NCI-H2081 treated with DMSO at 0.1 percent for 48 hours (cell line): ENCODE measurements at places on chromosomes 6 and 20.

DNA sequence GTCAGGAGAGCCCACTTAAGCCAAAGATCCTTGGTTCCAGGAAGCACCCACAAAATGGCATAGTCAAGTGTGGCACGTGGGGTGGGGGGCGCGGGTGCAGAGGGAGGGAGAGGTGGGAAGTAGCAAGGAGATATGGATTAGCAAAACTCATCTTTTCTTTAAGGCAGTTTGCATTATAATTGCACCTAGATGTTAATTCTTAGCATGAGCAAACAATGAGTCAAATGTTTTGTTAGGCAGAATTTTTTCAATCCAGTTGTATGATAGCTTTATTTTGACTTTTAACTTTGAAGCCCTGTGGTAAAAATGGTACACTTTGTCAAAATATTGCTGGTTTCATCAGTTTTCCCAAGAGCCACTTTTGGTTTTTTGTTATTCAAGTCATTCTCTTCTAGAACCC lies 15.0 kb downstream of the SCAND1 start:
- DNase-seq, result no peak

DNA sequence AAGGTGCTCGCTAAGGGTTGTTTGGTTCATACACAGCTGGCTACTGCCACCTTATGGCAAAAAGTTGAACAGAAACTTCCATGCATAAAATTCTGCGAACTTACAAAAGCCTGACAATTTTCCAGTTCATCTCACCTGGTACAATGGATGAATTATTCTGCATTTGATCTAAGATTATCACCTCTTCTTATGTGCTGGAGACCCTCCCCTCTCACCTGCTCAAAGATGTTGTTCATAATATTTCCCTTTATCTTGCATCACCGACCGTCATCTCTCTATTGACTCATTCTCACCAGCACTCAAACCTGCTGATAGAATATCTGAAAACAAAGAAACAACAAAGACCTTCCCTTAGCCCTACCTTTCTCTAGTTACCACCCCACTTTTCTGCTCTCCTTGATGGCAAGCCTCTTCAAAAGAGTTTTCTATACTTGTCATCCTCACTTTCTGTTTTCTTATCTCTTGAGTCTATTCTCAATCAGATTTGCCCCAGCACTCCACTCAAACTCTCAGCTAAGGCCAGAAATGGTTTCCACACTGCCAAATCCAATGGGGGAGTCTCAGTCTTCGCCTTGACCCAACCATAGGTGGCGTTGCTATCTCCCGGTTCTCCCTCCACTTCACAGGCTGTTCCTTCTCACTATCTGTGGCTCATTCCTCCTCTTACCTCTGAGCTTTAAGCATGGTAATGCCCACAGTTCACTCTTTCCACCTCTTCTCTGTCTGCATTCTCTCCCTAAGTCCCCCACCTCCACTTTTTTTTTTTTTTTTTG lies 25.8 kb downstream of the SNRNP48 start:
- DNase-seq, result no peak

- no peak for DNase-seq
These were observed 23.0 kb downstream of the SIRPD start for GRCh38 chr20:1534526-1534925.

DNA sequence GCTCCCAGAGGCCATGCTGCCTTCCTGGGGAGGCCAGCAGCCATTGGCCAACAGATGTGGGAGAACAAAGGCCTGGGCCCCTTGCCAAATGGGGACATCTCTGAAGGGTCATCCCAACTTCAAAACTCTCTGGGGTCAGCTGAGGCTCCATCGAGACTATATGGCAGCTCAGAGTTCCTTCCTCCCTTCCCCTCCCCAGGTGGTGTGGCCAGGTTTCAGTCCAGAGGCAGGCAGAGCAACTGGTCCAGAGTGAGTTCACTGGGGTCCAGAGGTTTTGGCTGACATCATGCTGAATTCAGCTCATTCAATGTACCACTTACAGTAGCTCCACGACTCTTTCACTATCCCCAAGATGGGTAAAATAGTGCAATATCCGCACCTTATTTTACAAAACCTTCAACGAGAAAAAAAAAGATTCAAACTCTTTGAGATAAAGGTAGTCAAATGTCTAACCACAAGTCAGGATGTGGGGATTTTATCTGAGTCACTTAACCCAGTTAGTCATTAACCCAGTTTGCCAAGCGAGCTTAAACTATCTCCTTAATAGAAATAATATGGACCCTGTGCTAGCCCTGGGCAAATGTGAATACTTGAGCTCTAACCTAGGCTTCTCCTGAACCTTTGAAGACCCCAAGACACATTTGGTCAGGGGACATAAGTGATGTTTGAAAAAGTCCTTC lies 108.4 kb upstream of the PLEKHG1 start:
- DNase-seq, result no peak

DNA sequence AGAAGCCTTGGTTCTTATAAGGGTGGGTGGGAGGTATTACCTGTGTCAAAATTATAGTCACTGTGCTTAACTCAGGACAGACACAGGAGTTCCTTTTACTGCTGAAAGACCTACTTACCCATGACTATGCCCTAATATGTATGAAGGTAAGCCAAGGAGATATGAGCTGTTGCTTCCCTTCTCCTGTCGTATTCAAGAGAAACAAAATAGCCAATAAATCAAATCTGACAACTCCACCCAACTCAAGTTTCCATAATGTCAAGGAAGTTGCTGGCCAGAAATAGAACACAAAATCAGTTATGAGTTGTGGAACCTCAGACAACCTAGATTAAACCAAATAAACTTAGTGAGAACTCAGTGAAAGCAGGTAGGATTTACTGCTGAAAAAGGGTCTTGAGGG lies 25.1 kb downstream of the ZNF133 start:
- DNase-seq, result no peak

DNA sequence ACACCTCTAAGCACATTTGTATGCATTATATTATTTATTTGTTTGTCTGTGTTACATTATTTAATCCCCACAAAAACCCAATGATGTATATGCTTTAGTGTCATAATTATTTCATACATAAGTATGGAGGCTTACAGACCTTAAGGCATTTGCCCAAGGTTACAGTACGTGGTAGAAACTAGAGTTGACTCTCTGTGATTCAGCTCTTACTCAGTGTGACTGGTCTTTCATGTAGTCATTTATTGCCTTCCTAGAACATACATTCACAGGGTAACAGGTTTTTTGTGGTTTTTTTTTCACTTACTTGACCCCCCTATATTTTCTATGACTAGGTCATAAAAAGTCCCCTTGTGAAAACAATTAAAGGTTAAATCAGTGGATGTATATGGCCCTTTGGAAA lies 566.8 kb downstream of the TFAP2A start:
- no peak for DNase-seq

DNA sequence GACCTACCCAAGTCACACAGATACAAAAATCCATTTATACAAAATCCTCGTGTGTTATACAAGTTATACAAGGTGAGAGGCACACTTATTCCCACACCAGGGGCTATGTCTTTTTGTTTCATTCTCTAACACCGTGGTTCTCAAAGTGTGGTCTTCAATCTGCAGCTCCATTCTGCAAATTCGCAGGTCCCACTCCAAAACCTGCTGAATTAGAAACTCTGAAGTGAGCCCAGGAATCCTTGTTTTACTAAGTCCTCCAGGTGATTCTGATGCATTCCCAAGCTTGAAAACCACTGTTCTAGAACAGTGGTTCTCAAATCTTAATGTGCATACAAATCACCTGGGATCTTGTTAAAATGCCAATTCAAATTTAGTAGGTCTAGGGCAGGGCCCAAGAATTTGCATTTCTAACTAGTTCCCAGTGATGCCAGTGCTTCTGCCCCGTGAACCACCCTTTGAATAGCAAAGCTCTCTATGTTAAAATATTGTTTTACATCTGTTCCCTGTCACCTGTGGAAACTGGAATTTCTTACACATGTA lies 35.1 kb downstream of the LRFN2 start:
- no peak for DNase-seq

DNA sequence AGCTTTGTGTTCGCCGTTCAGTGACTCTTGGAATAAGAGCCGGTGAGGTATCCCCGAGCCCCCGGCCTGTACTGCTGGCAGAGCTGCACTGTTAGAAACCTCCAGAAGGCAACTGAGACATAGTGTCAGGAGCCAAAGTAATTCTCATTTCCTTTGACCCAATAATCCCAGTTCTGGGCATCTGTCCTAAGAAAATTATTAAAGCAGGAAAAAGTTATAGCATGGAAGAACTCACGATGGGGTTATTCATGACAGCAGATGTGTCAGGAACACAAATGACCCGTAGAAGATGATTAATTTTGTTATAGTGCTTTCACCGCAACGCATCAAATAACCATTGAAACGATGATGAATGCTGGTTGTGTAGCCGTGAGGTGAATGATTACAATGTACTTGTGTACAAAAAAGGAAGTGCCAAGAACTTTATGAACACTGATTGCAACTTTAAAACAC lies 20.3 kb downstream of the CYP21A2 start:
- DNase-seq, result no peak

DNA sequence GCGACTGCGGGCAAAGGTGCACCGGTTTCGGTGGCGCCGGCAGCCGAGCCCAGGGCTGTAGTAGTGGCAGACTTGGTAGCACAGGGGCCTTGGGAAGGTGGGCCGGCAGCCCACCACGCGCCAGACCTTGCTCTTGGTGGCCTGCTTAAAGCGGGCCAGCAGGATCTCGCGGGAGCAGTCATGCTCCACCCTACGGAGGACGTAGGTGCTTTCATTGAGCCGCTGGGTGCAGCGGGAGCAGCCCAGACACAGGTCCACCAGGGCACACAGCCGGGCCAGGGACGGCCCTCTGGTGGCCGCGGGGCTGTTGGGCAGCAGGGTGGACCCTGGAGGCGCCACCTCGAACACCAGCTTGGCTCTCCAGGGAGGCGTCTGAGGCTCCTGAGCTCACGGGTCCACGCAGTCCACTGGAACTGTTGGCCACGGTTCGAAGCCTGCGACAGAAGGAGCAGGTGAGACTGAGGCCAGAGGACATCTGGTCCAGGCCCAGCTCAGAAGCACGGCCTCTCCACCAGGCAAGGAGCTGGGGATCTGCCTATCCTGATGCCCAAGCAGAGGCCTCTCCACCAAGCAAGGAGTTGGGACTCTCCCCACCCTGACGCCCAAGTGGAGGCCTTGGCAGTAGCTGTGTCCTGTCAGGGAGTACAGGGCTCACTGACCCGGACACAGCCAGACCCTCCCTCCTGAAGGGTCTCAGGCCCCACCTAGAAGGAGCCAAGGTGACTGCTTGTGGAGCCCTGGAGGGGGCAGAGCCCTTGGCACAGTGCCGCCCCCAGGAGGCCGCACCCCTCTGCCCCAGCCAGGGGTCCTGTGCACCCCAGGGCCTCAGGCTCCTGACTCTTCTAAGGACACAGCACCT lies 1.0 kb downstream of the HELZ2 start:
- DNase-seq, result no peak

- DNase-seq, result no peak
These were observed 8.1 kb downstream of the CCR6 start for GRCh38 chr6:167130712-167131684.

- no peak for DNase-seq
These were observed at the start of gene MLIP for GRCh38 chr6:54111341-54112045. Gene MLIP, plus strand, starts transcription at chr6:54111443. Its CDS starts 37 bp downstream, at chr6:54111480.

- no peak for DNase-seq
These were observed 229.1 kb upstream of the FLRT3 start for GRCh38 chr20:14566505-14566904.

- no peak for DNase-seq
These were observed 8.1 kb downstream of the CAPN11 start for GRCh38 chr6:44166591-44167184.

GRCh38 chr6:39808964-39809363 lies 16.8 kb downstream of the DAAM2 start:
- no peak for DNase-seq

DNA sequence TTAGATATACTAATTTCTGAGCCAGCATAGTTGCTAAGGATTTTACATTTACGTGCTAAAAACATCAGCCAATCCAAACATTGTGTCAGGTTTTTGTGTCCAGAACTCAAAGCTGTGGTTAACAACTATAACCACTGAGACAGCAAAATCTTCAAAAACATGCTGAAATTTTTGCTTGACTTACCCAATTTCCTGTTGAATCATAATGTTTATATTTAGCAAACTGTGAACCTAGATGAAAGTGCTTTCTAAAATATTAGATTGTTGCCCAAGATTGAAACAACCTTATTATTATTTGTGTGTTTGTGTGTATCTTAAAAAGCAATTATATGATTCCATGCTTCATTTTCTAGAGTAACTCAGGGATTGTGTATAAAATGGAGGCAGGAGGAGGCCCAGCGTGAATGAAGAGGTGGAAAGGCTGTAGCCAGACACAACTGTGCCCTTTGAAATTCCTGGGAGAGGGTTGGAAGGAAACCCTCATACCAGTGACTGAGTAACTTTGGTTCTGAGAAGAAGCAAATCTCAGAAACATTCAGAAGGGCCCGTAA lies 48.0 kb downstream of the ARMC2 start:
- no peak for DNase-seq

DNA sequence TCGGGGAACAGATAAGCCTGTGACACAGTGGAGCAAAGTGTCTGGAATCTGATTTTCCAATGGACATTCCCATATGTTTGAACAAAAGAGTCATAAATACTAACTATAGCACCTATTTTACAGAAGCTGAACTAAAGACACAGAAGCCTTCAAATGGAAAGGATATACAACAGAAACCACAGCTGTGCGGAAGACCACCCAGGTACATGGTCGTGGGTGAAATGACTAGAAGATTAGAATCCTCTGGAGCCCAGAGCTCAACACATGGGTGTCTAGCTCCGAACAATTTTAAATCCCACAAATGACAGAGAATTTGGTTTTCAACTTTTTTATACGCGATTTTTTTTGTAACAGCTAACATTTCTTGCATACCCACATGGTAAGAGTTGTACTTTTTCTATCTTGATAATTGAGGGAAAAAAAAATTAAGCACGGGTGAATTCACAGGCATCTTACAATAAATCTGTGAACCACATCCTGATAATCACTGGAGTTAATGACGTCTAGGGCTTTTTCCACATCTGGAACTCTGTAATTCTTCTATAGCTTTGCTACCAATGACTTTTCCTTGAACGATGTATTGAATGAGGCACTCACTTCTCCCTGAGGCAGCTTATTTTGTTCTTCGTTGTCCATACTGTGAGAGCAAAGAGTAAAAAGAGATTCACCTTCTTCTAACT lies 271.1 kb upstream of the AGPAT4 start:
- DNase-seq, result no peak

DNA sequence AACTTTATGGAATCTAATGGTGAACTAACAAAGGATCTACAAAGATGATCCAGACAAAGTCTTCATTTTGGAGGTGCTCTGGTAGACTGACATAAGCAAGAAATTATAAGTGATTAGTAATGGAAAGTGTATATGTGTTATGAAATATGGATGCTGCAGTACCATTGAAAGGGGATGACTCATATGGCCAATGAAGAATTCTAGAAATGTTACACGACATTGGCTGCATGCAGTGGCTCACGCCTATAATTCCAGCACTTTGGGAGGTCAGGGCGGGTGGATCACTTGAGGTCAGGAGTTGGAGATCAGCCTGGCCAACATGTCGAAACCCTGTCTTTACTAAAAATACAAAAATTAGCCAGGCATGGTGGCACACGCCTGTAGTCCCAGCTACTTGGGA lies 23.5 kb downstream of the CFAP206 start:
- DNase-seq, result no peak

GRCh38 chr6:40717411-40718057 lies 130.4 kb upstream of the LRFN2 start:
- DNase-seq, result no peak
